ENCODE measurements at places on chromosomes 7 and 10.

DNA sequence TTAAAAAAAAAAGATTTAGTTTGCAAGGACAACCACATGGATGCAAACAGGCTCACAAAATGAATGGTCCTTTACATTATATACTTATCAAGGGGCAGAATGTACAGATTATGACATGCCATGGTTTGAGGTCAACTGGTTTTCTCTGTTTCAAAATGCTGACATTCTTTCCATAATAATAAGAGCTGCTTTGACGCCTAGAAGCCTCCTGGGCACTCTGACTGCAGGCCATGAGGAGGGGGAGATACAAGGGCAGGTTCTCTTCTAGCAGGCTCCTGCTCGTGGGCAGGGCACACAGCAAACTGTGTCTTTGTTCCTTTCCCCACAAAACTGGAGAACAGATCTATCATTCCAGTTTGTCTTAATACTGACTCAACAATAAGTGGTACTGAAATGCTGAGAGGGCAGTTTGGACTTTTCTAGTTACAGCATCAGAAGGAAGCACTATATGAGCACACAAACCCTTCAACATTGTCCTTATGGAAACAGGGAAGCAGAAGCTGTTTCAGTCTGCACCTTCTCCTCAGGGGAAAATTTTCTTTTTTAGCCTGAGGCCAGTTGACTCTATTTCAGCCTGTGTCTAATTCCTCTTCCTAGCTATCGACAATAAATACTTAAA, 314.9 kb upstream of the AOAH start:
- DNase-seq = no peak

- DNase-seq = no peak
Observed at GRCh38 chr7:53607961-53608360, 572.5 kb downstream of the POM121L12 start.

- no peak for DNase-seq
Observed at GRCh38 chr7:98935811-98936210, 57.5 kb downstream of the TRRAP start.

- no peak for DNase-seq
Observed at GRCh38 chr10:70804421-70804808, 11.3 kb upstream of the SGPL1 start.

- no peak for DNase-seq
Observed at GRCh38 chr10:111107023-111107422, 30.2 kb downstream of the ADRA2A start.

GRCh38 chr7:43110791-43111535, 1.5 kb upstream of the HECW1 start:
- no peak for DNase-seq

GRCh38 chr10:16673443-16673842, 143.8 kb downstream of the RSU1 start:
- no peak for DNase-seq

DNA sequence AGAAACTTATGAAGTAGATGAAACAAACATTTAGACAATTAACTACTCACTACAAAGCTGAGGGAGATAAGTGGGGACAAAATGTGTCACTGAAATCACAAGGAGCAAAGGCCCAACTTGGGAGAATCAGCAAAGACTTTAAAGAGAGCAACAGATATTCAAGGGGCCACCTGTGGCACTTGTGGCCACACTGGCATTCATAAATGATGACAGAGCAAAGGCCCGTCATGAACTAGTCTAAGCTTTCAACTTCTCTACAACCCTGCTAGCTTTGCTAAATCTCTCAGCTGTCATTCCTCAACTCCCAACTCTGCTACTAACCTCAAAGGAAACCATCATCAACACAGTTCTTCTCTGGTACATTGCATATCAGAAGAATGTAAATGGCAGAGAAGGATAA, 178.4 kb downstream of the CPEB3 start:
- no peak for DNase-seq

DNA sequence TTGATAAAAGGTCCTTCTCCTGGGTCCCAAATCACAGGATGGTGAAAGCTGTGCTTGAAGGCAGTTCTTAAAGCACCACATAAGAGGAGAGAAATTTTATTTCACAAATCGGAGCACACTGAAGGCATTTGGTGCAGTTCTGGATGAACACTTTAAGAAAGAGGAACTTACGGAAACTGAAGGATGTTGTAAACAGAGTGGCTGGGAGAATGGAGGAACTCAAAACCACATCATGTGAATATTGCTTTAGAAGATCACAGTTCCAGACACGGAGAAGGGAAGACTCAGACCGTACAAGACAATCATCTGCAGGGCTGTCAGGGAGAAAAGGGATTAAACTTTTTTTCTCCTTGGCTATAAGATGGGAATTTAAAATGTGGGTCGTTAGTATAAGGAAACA, 9.0 kb upstream of the GPR141 start:
- DNase-seq = no peak

DNA sequence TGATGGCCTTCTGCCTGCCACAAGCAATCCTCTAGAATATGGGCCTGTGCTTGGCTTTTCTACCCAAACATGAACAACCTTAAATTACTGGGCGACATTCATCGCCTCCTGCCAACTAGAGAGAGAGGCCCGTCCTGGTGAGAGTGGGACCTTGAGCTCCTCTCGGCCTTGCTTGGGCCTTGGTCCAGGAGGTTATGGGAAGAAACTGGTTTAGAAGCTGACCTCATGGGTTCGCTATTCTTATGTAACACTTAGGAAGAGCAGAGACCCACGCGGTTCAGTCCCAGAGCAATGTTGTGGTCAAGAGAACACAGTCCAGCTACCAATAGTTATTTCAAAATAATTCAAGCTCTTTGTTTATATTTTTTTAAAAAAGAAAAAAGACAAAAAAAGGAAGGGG, 176.3 kb upstream of the ZNF32 start:
- DNase-seq = no peak

GRCh38 chr10:118590334-118590733, 5.1 kb downstream of the PRLHR start:
- DNase-seq = no peak

GRCh38 chr10:54530299-54530698, 270.7 kb downstream of the PCDH15 start:
- no peak for DNase-seq

DNA sequence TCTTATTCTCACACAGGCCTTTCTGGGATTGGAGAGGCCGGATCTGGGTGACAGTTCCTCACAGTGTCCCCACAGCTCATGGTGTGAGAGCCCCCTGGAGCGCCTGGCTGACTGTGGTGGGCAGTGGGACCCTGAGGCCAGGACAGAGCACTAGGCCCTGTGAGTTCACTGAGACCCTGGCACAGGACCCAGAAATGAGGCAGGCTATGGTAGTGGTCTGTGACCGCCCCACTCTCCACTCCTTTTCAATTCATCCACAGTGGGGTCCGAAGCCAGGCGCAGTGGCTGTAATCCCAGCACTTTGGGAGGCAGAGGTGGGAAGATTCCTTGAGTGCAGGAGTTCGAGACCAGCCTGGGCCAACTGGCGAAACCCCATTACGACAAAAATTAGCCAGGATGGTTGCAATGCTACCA, 95.9 kb upstream of the TNRC18 start:
- DNase-seq = no peak
